ENCODE measurements at places on chromosomes 7 and 10.

DNA sequence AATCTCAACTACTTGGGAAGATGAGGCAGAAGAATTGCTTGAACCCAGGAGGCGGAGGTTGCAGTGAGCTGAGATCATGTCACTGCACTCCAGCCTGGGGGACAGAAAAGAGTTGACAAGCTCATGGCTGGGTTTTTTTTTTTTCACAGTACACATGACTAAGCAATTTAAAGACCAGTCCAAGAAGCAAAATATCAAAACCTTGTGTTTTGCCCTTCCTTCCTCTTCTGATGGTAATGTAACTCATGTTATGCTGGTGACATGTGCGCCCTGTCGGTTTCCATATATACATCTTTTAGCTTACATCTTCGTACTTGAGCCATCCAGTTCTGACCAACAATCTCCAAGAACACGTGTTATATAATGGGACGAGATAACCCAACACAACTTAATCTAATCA lies 237.7 kb upstream of the PLXDC2 start:
- no peak for DNase-seq

DNA sequence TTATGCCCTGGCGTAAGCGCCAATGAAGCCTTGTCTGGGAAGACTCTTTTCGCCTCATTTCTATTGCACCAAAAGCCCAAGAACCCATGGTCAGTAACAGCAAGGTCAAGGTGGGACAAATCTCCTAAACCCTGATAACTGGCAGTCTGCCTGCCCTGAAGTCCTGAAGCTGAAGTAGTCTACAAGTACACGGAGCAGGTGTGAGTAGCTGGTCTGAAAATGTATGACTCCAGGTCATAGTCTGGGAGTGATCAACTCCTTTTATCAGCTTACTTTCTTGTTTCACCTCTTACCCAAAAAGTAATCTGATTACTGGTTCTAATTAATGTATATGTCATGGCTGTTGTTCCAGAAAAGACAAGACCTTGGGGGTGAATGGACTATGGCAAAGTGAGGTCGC lies 107.3 kb upstream of the EFCAB10 start:
- no peak for DNase-seq

- DNase-seq = no peak
These were observed 74.5 kb upstream of the VKORC1L1 start for GRCh38 chr7:65798111-65799075.

GRCh38 chr10:86046845-86047460 lies 319.6 kb downstream of the GRID1 start:
- peak; percentile 56 for DNase-seq

- DNase-seq = no peak
These were observed 6.4 kb downstream of the MMP21 start for GRCh38 chr10:125769175-125769574.

DNA sequence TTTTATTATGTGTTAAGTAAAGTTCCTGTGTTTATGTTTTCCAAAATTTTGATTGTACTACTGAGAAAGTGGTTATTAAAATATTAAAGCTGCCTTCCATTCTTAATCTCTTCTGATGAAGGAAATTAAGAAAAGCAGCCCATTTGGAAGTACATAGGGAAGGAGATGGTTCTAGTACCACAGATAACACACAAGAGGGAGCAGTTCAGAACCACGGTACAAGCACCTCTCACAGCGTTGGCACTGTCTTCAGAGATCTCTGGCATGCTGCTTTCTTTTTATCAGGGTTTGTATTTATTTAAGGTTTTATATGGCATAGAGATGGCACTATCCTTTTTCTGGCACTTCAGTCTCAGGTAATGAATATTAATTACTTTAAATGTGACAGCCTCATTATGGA lies 111.6 kb downstream of the PHTF2 start:
- no peak for DNase-seq

DNA sequence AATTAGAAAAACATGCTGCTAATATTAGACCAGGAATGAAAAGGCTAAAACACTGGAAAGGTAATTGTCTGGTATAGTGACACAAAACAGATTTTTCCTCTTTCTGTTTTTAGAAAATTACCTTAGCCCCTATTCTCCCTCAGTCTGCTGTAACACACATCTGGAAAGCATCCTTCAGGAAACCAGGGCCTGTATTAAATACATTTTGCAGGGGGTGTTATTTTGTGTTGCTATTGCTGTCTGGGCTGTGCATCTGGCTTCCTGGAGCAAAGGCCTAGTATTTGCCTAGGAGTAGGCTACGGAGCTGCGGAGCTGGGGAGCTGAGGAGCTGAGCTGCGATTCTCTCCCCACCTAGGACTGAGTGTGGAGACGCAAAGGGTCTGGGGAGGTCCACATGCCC lies 169.3 kb downstream of the GFRA1 start:
- no peak for DNase-seq
